ENCODE measurements at places on chromosomes 1 and 21.

GRCh38 chr1:59026472-59026948 is 242.7 kb upstream of the JUN start:
- DNase-seq = no peak

DNA sequence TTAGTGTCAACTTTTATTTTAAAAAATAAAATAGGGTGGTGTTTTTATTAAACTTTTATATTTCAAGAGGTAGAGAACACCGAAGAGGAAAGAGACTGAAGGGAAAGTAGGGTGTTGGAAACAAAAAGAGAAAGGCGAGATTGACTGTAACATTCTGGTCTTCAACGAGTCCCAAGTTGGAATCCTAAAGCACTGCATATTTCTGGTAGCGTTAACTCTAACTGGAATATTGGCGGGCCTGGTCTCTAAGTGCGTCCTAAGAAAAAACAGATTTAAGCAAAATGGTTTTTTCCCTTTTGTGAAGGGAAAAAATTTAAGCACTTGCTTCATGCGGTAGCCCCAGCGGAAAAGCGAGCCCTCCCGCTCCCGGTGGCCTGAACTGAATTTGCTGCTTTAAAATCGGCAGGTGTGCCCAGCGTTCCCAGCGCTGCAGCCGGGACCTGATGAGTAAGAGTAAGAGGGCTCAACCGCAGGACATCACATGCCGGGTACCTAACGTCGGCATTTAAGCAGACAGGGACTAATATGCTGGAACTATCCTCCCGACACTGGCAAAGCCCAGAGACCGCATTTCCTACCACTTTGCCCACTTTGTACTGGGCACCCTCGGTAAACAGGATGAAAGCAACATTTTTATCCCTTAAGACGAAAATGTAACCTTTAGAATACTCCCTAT is 30.5 kb upstream of the NFIA start:
- DNase-seq = no peak

DNA sequence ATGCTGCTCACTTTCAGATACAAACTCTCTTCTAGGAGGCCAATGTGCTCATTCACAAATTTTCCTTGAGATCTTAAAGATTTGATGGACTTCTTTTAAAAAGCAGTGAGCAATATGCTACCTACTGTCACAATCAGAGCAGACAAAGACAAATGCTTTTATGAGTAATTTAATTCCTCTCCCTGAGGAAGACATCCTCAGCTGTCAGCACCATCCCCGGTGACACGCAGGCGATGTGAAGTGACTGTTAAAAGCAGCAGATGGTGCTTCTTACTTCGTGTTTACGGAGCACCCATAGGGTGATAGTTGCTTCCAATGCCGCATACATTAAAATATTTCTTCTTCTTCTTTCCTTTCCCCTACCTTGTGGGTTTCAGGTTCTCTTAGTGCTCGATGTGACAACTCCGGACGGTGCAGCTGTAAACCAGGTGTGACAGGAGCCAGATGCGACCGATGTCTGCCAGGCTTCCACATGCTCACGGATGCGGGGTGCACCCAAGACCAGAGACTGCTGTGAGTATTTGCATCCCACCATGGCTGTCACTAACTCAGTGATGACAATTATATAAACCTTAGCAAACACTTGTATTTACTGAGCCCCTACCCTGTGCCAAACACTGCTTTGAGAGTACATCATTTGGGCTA is 29.1 kb downstream of the LAMC2 start:
- DNase-seq = no peak

- no peak for DNase-seq
Observed at GRCh38 chr1:87394513-87394912, 65.8 kb downstream of the LMO4 start.

- DNase-seq = no peak
Observed at GRCh38 chr1:117710710-117711109, 104.9 kb downstream of the TENT5C start.

GRCh38 chr1:97461782-97462181 is 459.1 kb downstream of the DPYD start:
- DNase-seq = no peak

- no peak for DNase-seq
Observed at GRCh38 chr1:212432272-212432660, 454 bp upstream of the NENF start.

GRCh38 chr21:37829447-37829846 is 86.8 kb downstream of the KCNJ6 start:
- DNase-seq = no peak

DNA sequence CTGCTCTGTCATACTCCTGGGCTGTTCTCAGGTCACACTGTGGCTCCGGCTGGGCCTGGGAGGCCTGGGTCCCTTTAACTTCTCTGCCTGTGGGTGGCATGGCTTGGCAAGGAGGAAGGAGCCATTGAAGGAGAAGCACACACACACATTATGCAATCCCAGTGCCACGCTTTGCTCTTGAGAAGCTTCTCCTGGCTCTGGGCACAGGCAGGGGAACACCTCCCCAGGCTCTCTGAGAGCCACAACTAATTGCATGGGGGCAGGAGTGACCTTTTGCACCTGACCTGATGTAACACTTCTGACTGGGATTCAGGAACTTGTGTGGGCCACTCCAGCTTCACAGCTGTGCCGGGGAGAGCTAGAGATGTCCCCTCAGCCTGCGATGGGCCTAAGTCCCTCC is 23.1 kb downstream of the LGR6 start:
- DNase-seq = no peak
